ENCODE measurements at places on chromosomes 5 and 9. TPM values are rescaled to one million over a fixed set of nuclear protein-coding genes. Genes with fewer than 3 reads are reported as not detected.

Gene OR1J2
- polyA plus RNA-seq, result not detected

Gene CXCL14
- polyA plus RNA-seq, result 0.05 TPM

Gene PCDHA1
- polyA plus RNA-seq, result 0.21 TPM

Gene ZNF189
- polyA plus RNA-seq, result 2.9 TPM

Gene AGXT2
- polyA plus RNA-seq, result not detected

Gene GMCL2
- polyA plus RNA-seq, result not detected

Gene CFAP90
- 0.06 TPM for polyA plus RNA-seq

Gene PCDHAC1
- polyA plus RNA-seq, result 0.21 TPM

Gene SPATA24
- polyA plus RNA-seq, result 7.6 TPM

Gene TMOD1
- polyA plus RNA-seq, result 0.54 TPM

Gene LOX
- polyA plus RNA-seq, result 36.3 TPM

Gene KIF20A
- 16.0 TPM for polyA plus RNA-seq

Gene NR6A1
- polyA plus RNA-seq, result 1.2 TPM

Gene ADCY2
- not detected for polyA plus RNA-seq

Gene CD72
- 2.5 TPM for polyA plus RNA-seq

Gene TRAF1
- 1.2 TPM for polyA plus RNA-seq

Gene LNPEP
- 4.3 TPM for polyA plus RNA-seq

Gene N4BP3
- 0.16 TPM for polyA plus RNA-seq

Gene SLC31A1
- 7.7 TPM for polyA plus RNA-seq
